WTC11 (cell line): ENCODE measurements at places on chromosomes 3 and 15. TPM values are rescaled to one million over a fixed set of nuclear protein-coding genes. Genes with fewer than 3 reads are reported as not detected.
A peak's percentile ranks its signal among the peaks of the same experiment; 100 is the strongest.

GRCh38 chr3:162938083-162938482 is 1441.5 kb downstream of the OTOL1 start:
- no peak for DNase-seq

DNA sequence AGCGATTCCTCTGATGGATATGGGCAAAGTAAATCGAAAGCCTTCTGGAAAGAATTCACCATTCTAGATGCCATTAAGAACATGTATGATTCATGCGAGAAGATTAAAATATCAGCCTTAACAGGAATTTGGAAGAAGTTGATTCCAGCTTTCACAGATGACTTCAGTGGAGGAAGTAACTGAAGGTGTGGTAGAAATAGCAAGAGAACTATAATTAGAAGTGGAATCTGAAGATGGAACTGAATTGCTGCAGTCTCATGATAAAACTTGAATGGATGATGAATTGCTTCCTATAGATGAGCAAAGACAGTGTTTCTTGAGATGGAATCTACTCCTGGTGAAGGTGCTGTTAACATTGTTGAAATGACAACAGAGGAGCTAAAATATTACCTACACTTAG is 30.1 kb upstream of the TBC1D23 start:
- DNase-seq: no peak

The LSAMP gene
- total RNA-seq: 3.6 to 5.9 TPM (median 5.7 TPM) in 3 replicates

DNA sequence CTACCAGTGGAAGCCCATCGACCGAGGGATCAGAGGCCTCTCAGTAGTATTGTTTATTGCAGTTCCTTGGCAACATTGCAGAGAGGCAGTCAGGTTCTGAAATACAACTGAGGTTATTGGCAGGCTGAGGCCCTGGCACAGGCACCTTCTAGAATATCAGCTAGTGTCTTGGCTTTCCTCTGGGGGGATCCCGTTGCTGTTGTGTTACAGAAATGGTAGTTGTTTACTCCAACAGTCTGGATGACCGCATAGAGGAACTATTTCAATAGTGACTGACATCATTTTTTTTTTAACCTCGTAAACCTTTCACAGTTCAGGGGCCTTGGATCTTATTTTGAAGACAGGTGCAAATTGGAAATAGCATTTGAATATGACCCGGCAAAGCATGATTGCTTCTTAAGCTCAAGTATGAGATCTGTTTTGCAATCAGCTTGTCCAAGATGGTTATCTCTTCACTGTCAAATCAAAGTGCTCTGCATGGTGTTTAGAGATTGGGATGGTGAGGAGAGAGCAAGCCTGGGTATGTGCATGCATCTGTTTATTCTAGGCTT is 63.9 kb downstream of the PGPEP1L start:
- no peak for DNase-seq

- no peak for DNase-seq
Observed at GRCh38 chr15:34699968-34700640, 54.7 kb downstream of the GJD2 start.

GRCh38 chr3:126985132-126985985 is 2.4 kb downstream of the PLXNA1 start:
- DNase-seq: no peak

DNA sequence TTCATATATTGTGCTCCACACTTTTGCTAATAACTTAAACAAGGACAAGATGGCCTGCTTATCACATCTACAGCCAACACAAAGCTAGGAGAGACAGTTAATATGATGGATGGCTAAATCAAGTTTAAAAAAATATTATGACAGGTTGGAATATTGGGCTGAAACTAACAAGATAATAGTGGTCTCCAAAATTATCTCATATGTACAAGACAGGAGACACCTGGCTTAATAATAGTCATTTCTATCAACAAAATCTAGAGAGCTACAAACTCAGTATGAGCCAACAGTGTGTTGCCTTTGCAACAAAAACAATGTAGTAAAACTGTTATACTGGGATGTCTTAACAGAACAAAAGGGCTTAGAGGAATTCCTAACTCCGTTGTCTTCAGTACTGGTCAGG is 317.1 kb upstream of the COL8A1 start:
- DNase-seq: no peak

DNA sequence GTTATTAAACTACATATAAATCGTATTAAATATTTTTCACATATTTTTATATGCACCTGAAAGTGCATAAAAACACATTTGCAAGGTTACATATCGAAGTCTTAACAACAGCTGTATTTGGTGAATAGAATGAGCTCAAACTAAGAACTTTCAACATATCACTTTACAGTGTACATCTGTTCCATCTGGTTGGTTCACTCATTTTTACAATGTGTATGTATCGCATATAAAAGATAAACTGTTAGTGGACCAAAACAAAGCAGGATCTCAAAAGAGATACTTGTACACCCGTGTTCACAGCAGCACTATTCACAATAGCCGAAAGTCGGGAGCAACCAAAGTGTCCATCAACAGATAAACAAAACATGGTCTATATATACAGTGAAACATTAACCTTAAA is 55.8 kb downstream of the TBL1XR1 start:
- no peak for DNase-seq

The C3orf49 gene
- total RNA-seq: not detected in 3 replicates

- DNase-seq: peak; percentile 89
Observed at GRCh38 chr15:40930430-40931299, 1.5 kb downstream of the DLL4 start.

The C3orf20 gene
- not detected in 3 replicates for total RNA-seq

DNA sequence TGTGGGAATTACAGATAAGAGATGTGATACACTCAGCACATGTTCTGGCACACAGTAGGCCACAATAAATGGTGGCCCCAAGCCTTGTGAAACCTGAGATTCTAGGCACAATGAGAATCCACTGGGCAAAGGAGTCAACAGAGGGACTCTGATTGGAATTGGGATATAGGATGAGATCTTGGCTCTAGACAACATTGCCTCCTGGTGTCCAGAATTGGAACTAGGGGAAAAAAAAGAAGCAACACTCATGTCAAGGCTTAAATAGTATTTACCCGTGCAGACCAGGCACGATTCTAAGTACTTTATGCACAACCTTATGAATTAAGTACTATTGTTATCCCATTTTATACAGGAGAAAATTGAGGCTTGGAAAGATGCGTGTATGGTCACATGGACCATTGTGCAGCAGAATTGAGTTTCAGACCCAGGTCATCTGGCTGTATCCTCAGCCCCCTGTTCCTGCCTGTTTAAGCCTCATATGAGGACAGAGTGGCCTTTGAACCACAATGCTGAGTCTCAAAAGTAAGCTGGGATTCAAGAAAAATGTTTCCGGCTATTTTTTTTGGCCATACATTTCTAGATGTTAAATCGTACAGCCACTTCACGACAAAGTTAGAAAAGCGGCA is 124.8 kb downstream of the SV2B start:
- no peak for DNase-seq

- DNase-seq: no peak
Observed at GRCh38 chr3:45536316-45536715, 58.2 kb upstream of the LIMD1 start.

DNA sequence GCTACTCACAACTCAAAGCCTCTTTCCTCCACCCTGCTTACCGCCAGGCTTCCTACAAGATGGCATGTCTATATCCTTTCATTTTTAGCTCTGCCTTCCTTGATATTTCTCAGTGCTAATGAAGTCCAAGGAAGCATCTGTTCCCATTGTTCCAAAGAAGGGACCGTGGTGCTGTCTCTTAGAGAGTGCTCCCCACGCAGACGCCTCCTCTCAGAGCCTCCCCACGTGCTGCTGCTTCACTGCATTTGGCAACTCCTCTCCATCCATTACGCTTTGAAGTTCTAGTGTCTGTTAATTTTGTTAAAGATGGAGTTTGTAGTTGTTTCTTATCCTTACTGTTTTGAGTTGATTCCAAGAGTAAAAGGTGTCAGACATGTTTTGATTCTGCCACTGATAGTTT is 26.2 kb downstream of the GNB4 start:
- DNase-seq: no peak

The PLSCR5 gene
- not detected in 3 replicates for total RNA-seq

DNA sequence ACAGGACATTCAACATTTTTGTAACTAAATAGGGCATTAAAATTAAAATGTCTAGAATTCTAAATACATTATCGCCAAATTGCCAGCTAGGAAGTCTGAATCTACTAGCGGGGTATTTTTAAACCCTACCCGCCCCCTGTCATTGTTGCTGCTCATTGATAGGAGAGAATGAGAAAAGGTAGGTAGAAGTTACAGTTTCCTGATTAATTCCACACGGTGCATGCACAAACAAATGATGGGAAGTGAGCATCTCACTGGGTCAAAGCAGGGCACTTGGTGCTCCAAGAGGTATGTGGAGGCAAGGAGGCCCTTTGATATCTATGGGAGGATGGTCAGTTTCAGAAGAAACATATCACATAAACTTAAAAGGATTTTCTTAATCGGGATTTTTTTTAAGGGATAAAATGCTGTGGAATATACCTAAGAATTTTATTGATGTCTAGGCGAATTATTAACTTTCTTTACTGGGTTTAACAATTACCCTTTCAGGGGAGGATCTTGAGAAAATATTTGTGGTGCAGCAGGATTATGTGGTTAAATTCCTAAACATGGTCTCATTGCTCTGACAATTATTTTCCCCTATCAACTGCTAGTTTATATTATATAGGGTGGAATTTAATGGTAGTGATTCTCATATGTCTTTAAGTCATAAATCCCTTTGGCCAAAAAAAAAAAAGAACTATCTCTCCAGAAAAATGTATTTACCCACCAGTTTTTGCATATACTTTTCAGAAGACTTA is 236.0 kb upstream of the GOLGA6L4 start:
- no peak for DNase-seq

DNA sequence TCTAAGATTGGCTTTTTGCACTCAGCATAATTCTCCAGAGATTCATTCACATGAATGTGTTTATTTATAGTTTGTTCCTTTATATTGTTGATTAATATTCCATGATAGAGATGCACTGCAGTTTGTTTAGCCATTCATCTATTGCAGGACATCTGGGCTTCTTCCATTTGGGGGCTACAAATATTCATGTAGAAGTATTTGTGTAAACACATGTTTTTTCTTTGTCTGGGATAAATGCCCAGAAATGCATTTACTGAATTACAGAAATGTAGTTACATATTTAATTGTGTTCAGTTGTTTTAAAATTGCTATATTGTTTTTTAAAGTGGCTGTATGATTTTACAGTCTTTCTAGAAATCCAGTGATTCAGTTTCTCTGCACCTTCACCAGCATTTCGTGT is 635.0 kb downstream of the ZIC1 start:
- no peak for DNase-seq

The PLAAT1 gene
- total RNA-seq: 3.9 to 5.0 TPM (median 4.8 TPM) in 3 replicates

GRCh38 chr3:66377800-66378199 is 123.0 kb downstream of the LRIG1 start:
- DNase-seq: no peak

- no peak for DNase-seq
Observed at GRCh38 chr15:67947254-67948039, 106.7 kb upstream of the PIAS1 start.

DNA sequence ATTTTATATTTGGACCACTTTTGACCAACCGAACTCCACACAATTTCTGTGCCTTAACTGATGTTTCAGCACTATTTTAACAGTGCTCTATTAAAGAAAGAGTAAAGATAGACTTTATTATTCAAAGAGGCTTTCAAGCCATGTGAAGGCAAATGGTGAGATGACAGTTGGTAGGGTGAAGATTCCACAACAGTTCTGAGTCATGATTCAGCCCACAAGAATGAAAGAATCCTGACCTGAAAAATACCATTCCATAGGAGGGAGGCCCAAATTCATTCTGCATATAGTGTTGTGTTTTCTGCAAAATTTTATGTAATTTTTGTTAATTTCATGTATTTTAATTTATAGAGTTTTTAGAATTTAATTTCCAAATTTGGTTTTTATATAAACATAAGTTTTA is 135.6 kb upstream of the STAC start:
- no peak for DNase-seq

- no peak for DNase-seq
Observed at GRCh38 chr15:95829062-95829461, 501.4 kb upstream of the NR2F2 start.

DNA sequence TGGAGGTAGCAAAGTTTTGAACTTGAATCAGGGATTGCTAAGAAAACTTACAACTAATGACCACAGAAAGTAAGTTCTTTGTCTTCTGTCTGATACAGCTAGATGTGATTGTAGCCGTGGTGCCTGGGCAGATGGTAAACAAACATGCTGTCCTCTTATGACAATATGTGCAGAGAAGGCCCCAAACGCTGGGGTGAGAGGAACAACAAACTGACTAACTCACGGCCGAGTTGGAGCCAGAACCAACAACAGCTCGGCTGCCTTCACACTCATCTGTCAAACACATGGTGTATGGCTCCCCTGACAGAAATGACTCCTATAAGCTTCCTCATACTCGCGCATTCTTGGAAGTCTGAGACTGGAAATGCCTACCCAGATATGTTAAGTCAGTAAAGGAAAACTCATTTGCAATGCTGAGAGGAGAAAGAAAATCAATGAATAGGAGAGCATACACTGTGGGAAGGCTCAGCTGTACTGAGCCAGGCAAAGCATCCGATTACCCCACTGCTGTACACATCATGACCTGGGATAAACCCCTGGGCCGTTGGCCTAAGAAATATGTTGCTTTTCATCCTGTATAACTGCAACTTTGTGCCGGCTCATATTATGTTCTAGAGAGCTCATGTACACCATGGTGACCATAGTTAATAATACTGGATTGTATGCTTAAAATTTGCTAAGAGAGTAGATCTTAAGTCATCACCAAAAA is 5.7 kb downstream of the THBS1 start:
- DNase-seq: no peak

DNA sequence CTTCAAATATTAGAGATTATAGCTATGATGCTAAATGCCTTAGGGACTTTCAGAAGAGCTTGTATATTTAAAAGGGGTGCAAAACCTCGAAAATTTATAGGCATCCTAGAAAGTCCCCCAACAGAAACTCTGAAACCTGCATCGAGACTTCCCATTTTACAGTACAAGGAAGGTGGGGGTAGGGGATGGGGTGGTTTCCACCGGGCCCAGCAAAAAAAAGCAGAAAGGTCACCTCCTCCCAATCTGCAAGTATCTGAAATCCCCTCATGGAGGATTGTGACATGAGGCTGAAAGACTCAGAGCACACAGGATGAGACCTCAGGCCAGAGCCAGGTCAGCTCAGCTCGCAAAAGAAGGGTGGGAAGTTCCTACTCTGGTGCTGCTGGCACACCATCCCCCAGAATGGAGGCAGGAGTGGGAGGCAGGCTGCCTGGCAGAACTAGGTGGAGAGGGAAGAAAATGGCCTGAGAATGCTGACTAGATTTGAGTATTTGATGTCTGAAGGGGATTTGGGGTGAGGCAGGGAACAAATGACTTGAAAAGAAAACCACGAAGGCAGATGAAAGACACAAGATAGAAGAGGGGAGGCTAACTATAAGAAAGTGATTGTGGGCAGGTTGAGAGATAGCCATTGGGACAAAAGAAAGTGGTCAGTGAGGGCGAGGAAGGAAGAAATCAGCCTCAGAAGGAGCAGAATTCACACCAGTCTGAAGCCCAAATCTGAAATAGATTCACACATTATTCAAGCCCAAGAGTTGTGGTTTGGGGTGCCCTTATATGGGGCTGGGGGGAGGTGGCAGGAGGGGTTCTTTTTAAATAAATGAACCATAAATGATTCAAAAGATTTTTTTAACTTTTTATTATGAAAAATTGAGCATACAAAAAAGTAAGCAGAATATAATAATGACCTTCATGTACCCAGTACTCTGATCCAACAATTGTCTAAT is 22.5 kb upstream of the TSC22D2 start:
- no peak for DNase-seq

The FBN1 gene
- 3.3 to 5.2 TPM (median 3.7 TPM) in 3 replicates for total RNA-seq
